ENCODE measurements at places on chromosomes 3 and 15.

DNA sequence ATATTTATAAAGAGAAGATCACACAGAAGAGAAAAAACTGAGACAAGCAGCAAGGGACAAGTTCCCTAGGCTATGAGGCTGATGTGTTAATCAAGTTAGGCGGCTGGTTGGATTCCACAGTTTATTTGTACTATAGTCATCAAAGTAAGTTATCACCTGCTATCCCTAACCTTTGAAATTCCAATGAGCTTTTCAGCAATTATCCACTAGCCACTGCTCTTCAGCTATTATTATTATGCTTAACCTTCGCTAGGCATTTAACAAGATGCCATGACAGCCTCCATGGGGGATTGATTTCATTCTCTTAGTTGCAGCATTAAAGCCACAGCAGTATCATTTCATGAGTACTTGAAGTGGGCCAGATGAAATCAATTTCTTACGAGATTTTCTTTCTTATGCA is 699.5 kb upstream of the NAALADL2 start:
- no peak for DNase-seq

- no peak for DNase-seq
These were observed 452.6 kb downstream of the TAFA4 start for GRCh38 chr3:68479779-68480178.

DNA sequence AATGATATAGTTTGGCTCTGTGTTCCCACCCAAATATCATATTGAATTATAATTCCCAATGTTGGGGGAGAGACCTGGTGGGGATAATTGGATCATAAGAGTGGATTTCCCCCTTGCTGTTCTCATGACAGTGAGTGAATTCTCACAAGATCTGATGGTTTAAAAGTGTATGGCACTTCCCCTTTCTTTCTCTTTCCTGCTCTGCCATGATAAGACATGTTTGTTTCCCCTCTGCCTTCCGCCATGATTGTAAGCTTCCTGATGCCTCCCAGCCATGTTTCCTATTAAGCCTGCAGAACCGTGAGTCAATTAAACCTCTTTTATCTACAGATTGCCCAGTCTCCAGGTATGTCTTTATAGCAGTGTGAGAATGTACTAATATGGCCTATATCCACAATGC is 126.7 kb upstream of the GMNC start:
- no peak for DNase-seq

- DNase-seq: no peak
These were observed 35.6 kb downstream of the MAP2K5 start for GRCh38 chr15:67578020-67578600.

DNA sequence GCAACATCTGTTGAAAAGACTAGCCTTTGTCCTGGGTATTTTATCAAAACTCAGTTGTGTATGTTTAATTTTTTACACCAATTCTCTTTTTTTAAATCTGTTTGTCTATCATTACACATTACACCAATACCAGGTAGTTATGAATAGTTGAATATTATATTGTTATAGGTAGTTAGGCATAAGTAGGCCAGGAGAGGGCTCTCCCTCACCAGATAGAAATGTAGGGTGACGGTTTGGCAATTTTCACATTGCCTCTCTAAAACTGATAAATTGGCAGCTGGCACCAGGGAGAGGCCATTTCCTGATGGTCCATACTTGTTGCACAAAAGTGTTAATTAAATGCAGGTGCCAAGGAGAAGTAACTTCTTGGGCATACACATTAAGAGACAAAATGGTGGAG is 483.1 kb upstream of the EPHA6 start:
- no peak for DNase-seq

DNA sequence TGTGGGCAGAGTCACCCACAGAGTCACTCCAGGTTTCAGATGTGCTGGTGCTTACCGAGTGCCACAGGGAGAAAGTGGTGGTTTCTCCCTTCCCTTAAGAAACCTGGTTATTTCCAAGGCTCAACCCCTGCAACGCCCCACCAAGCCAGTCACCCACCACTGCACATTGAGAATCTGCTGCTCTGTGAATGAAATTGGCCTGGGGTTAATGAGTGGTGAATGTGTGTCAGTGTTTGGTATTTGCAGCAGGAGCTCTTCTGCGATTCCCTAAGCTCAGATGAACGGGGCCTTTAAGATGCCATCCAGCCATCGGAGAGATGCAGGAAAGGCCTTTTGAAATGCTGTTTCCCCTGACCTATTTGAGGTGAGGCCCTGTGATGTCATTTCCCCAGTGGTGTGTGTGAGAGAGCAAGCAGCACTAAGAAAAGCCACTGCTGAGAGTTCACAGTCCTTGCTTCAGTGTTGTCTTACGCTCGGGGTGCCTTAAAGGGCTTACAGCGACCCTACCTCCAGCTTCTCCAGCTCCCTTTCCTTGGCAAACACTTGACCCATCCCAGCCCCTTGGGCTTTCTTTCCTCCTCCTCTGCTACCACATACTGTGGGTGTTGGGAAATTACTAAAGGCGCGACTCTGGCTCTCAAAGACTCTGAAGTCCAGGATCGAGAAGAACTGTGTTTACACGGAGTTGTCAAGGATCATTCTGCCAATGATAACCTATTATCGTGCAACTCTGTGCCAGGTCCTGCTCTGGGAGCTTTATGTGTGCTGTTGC is 68.9 kb downstream of the SMAD3 start:
- DNase-seq: peak; percentile 58
